ENCODE measurements at places on chromosomes 1 and 21.

- no peak for DNase-seq
Measured at GRCh38 chr1:53176452-53177208, 20.0 kb upstream of the CPT2 start.

DNA sequence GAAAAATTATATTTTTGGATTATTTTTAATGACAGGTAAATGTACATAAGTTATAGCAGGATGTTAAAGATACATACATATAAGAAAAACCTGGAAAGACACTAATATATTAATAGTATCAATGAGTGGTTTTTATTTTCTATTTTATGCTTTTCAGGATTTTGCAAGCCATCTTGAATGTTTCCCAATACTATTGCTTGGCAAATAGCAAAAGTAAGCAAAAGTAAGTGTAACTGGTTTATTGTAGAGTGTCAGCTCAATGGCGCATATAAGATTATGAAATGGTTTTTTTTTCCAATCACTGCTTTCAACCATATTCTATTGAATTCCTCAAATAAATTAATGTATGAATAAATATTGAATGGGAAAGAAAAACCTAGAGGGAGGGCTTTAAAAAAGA is 36.4 kb downstream of the ZNF684 start:
- no peak for DNase-seq

GRCh38 chr1:65079941-65080340 is 68.1 kb upstream of the AK4 start:
- DNase-seq, result no peak

GRCh38 chr1:50333595-50333974 is 89.7 kb downstream of the DMRTA2 start:
- peak; percentile 40 for DNase-seq

DNA sequence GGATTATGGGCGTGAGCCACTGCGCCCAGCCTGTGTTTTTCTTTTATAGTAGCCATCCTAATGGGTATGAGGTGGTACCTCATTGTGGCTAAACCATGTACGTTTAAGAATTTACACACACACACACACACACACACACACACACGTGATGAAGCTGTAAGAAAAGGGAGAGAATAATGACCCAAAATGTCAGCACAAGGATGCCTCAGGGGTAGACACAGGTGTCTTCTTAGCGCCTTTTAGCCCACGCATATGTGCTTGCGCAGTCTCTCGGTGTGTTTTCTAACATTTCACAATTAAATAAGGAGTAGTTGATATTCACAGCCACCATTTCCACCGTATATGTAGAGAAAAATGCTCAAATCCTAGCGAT is 782 bp upstream of the PFKL start:
- no peak for DNase-seq

DNA sequence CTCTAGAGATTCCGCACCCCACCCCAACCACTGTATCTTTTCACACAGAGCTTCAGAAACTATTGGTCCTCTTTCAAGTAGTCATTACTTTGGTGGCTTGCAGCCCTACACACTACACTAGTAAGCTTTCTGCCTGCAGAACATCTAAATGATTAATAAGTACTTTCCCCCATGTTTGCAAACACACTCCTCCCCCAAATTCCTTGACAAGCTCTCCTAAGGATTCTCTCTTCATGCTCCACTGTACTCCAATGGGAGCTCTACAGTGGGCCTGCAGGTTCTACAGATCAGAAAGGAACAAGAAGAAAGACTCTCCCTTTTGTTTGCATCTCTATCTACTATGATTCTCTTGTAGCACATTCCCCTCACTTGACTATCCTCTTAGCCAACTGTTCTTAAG is 16.3 kb upstream of the NUF2 start:
- DNase-seq, result no peak

DNA sequence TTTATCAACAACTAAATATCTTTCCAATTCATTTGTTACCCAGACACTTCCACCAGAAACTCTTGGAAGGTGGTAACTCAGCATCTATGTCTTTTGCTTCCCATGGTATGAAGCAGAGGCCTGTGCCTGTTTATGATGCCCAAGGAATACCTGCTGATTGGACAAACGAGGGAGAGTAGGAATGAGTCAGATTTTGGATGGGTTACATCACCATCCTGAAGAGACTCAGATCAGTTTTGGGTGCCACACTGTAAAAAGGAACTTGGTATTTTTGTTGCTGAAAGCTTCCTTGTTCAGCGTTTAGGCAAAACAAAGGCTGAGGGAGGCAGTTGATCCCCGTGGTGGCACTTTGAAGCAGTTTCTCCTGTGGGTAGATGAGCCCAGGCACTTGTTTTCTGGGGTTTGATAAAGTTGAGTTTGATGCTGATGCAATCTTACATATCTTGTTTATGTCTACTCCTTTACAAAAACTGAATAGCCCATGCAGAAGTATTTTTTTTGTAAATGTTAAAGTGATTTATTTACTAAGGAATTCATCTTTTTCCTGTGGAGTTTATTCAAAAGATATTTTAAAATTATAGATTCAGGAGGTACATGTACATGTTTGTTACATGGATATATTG is 26.7 kb upstream of the CYP4X1 start:
- no peak for DNase-seq

DNA sequence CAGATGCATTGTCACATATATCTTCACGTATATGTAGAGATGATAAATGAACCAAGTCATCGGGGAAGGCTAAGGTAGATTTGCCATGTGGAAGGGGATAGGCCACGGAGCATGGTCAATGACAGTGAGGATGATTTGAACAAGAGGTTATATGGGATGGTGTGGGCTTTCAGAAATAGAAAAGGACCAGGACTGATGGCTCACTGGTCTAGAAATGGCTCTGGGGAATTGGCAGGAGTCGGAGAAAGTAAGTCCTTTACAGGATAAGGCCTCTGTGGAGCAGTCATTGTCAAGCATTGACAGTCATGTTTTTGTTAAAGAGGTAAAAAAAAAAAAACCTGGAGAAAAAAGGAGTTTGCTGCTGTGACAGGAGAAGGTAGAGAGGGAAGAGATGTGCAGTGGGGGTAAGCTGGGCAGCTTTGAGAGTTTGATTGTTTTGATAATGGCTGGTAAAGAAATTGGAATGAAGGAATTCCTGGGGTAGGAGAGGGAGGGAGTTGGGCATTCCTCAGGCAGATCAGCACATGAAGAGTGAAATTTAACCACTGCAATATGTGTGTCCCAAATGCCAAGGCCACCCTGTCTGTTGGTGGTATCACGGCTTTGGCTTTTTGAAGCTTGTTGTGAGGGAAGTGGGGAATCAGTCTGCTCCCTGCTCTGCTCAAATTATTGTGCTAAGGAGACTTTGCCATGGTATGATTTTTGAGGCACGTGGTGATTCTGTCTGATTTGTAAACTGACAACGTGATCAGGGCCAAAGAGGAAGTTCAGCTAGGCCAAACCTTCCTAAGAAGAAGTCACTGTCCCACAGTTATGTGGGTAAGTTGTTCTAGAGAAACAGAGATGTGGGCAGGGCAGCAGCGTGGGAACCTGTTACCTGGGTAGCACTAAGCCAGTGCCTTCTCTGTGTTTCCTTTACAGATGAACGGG is 26.0 kb downstream of the MACF1 start:
- DNase-seq, result no peak

GRCh38 chr1:93662481-93663207 is 19.0 kb downstream of the BCAR3 start:
- no peak for DNase-seq

DNA sequence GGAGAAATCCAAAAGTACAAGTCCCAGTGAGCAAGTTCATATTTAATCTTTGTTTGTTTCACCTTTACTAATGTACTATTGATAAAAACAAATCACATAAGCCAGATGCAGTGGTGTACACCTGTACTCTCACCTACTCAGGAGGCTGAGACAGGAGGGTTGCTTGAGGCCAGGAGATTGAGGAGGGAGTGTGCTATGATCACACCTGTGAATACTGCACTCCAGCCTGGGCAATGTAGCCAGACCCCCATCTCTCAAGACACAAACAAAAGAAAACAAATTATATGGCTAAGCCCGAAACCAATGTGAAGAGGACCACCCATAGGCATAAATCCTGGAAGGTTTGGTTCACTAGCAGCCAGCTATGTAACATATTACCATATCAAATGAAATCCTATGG is 9.6 kb upstream of the USP24 start:
- DNase-seq, result no peak

GRCh38 chr1:24980836-24981630 is 51.0 kb upstream of the RUNX3 start:
- no peak for DNase-seq

DNA sequence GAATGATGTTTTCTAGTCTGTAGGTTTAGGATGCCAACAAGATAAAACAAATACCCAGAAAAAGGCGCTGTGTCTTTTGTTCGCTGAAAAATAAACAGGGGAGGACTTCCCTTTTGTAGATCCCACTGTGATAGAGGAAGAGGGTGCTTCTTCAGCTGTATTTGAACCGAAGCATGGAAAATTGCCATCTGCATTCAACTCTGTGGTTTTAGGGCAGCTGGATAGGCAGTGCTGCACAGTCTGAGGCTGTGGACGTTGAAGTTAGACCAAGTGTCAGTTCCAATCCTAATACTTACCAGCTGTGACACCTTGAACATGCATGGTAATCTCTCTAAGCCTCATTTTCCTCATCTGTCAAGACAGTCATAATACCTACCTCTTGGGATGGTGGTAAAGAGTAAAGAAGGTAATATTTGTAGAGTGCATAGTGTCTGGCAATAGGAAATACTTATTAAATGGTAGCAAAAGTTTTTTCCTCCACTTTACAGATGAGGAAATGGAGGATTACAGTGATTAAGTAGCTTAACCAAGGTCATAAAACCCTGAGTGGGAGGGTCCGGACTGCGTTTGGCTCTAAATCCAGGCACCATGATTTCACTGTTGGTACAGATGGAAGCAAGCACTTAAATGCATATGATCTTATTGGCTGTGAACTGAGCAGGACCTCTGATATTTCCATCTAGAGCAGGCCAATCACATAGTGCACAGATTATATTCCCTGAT is 48.5 kb downstream of the UTP25 start:
- DNase-seq, result no peak

DNA sequence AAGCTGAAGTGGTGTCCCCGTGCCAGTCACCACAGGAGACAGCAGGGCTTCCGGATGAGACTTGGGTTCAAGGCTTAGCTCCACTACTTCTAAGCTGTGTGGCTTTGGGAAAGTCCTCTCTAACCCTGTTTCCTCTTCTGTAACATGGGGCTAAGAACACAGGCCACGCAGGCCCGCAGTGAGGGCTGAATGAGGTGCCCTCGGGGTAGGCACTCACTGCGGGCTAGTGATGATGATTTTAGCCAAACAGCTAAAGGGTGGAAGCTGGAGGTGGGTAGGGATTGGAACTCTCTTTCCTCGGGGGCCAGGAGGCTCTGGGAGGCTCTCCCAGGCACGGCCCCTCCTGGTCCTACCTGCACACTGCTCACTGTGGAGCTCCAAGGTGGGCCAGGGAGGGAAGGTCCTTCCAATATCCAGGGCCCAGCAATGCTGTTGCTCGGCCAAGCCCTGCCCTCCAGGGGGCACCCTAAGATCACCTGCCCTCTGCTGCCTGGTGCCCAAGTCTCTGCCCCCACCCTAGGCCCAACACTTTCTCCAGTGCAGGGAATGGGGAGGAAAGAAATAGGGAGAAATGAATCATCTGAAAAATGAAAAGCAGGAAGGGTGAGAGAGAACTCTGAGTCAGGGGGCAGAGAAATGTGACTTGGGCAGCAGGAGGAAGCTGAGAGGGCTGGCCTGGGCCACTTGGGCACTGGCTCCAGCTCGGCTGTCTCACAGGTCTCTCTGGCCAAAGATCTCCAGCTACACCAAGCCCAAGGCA is 19.2 kb upstream of the EVA1B start:
- no peak for DNase-seq

DNA sequence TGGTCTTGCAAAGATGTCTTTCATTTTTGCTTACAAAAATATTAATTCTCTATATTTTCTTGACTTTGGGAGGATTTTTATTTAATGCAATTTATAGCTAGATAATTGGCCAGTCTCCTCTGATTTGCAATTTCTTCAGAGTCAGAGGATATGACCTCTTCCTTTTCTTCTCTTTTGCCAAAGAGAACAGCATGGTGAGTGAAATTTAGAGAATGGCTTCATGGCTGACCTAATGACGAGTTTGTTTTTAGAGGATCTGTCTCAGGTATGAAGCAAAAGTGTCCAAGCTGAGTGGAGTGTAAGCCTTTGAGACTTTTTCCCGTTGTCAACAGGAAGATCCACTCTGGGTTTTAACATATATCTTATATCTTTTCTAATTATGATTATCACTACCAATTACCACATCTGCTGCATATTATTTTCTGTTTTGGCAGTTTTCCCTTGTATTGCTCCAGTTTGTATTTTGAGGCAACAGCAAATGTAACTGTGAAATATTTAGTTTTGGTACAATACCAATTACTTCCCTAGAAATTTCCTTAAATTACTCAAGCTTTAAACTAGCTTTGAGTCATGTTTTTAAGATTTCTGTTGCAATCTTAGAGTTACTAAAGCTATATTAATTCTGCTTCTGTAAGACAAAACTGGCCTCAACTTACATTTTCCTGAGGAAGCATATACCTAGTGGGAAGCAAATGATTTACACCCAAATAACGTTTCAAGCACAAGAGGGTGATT is 332.8 kb upstream of the ZRANB2 start:
- DNase-seq, result no peak

DNA sequence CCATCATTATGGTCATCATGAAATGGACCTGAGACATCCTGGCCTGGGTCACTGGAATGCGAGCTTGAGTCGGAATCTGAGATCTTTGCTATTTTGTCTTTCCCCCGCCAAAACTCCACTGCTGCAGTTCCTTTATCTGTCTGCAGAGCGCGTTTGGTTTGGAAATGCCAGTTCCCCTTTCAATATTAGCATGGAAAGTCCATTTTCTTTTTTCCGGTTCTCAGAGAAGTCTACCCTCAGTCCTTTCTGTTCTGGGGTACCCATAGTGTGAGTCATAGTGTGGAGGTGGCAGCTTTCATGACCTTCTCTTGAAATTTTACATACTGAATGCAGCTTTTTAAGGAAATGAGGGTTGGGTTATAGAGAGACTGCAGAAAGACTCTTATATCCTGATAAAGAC is 14.6 kb downstream of the CACNA1E start:
- no peak for DNase-seq

DNA sequence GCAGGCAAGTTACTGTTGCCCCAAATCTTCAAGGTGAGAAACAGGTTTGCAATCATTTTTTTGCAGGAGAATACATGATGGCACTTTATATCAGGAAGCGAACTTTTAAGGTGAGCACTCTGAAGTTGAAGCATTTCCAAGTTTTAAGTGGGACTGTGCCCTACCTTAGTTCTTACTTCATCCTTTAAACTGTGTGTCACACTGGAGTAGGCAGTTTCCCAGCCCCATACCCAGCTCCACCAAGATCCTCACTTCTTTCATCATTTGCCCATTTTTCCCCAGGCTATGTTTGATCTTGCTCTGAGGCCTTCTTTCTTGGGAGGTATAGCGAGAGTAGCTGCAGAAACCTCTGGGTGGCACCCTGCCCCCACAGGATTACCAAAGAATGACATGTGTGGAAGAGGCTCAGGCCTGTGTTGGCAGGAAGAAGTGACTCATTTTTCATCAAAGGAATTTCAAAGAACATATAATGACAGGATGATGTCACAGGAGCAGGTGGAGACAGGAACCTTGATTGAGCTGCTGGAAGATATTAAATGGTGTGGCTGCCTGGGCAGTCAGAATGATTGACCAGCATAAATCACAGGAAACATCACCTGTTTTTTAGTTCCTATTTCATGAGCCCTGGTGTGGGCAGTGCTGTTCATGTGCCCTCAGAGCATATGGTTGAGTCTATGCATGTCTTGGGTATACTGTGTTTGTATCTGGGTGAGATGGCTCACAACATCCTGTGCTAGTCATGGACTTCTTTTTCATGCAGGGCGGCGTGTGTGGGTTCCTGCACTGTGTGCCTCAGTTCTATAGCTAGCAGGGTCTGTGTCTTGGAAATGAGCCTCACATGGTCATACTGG is 20.8 kb upstream of the MACF1 start:
- DNase-seq, result peak; percentile 76

- no peak for DNase-seq
Measured at GRCh38 chr1:241045659-241046058, 311.3 kb downstream of the RGS7 start.
